ENCODE measurements at places on chromosomes 11 and 22.

GRCh38 chr22:21861264-21861848 lies 6.1 kb downstream of the MAPK1 start:
- DNase-seq = no peak

DNA sequence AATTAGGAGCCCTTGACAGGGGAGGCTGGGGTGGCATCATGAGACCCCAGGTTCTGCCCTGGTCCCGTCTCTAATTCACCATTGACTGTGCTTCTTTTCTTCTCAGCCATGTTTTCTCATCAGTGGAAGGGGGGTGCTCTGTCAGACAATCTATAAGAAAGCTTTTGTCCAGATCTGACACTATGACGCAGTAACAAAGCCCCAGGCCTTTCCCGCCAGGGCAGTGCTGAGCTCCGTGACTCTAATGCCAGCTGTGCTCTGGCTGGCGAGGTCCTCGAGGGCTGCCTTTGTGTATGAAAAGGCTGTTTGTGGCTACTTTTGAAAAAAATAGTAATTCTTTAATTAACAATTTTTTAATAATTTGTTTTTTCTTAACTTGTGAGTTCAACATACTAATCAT lies 3.2 kb downstream of the CD6 start:
- DNase-seq = no peak

DNA sequence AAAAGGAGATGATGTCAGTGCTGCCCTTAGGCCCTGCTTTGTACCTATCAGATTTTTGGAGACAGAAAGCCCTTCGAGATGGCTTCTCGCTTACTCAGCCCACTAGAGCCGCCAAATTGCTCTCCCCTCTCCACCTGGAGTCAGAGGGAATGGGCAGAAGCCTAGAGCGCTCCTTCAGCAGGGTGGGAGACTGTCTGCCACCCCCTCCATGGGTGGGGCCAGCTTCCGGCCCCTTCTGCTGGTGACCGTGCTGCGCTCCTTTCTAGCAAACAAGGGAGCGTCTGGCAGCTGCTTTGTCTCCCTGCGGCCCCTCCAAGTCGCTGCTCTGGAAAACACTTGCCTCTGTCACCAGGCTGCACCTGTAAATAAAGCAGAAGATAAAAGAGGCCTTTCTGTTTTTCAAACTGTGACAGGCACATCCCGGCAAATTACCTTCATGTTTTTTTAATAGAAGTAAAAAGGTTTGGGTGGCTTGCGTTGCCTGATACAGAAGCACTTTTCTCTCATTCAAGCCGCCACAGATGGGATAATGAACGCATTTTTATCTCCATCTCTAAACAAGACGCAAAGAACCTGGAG lies 145.7 kb upstream of the NECTIN1 start:
- DNase-seq = no peak

- no peak for DNase-seq
Observed at GRCh38 chr11:125939081-125939521, 6.7 kb upstream of the VSIG10L2 start.

GRCh38 chr11:130062026-130062425 lies 7.7 kb upstream of the APLP2 start:
- DNase-seq = no peak

GRCh38 chr11:45713573-45713972 lies 48.2 kb upstream of the CHST1 start:
- DNase-seq = no peak

DNA sequence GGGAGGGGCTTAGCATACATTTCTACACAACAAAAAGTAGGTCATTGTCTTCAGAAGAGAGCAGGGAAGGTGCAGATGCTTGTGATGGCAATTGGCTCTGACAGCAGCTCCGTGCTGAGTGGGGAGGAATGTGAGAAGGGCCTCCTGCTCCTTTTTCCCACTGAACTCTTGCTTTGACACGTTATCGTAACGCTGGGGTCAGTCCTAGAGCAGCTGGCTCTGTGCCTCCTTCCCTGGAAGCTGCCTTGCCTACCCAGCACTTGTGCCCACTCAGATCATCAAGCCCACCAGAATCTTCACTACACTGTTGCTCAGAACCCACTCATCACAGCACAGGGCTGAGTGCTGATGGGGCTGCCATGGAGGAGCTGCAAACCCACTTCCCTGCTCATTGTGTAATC lies 14.9 kb upstream of the NAV2 start:
- DNase-seq = no peak

DNA sequence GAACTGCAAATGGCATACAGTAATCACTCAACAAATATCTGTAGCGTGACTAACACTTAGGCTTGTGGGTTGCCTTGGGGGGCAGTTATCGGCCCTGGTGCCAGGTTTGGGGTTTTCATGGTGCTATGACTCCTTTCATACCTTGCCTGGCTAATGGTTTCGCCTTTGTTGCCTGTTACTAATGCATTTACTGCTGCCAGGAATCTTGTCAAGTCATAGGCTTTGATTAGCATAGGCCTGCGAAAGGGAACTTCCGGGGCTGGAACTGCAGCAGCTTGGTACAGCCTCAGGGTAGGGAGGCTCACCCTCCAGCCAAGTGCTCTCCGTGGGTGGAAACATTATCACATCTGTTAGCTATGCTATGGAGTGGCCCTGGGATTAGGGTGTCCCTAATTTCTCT lies 13.2 kb downstream of the SLC25A18 start:
- no peak for DNase-seq

DNA sequence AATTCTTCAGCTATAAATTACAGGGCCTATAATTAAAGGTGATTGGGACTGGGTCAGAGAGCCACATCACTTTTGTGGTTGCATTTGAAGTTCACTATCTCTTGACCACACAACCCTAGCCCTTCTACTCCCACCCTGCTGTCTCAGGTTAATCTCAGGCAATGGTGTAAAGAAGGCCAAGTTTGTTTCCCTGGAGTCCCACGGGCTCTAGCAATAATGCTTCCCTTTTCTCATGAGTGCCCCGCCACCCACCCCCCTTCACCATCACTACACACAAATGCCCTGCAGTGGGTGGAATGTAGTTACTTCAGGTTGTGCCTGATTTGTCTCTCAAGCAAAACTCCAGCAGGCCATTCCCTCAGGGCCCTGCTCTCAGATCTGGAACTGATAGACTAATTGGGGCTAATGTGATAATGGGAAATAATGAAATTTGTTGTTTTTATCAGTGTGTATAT lies 1.8 kb upstream of the EHF start:
- DNase-seq = no peak

DNA sequence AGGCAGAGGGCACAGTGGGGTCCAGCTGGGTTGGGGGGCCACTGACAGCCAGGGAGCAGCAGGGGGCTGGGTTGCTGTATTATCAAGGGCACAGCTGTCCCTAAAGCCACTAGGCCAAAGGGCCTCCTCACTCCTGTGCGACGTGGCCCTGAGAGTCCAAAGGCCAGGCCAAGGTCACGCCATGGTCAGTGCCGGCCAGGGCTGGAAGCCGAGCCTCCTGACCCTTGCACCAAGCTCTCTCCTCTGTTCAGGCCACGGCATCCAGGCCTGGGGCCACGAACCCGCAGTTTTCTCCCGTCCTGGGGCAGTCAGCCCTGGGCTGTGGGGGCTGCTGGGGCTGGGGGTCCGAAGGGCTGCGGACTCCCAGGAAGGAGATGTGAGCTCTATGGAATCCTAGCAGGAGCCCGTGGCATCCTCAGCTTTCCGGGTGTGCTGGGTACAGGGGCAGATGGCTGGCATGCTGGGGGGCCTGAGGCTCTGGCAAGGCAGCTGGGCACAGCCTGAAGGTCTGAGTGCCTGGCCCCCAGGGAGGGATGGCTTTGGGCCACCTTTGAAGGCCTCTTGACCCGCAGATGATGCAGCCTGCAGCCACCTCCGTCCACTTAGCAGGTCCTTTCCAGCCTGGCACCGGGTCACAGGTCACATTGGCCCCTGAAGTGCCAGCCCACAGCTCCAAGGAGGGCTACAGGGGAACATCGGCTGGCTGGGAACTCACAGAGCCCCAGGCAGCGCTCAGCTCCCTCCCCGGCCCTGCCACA lies 17.3 kb upstream of the PPARA start:
- no peak for DNase-seq

DNA sequence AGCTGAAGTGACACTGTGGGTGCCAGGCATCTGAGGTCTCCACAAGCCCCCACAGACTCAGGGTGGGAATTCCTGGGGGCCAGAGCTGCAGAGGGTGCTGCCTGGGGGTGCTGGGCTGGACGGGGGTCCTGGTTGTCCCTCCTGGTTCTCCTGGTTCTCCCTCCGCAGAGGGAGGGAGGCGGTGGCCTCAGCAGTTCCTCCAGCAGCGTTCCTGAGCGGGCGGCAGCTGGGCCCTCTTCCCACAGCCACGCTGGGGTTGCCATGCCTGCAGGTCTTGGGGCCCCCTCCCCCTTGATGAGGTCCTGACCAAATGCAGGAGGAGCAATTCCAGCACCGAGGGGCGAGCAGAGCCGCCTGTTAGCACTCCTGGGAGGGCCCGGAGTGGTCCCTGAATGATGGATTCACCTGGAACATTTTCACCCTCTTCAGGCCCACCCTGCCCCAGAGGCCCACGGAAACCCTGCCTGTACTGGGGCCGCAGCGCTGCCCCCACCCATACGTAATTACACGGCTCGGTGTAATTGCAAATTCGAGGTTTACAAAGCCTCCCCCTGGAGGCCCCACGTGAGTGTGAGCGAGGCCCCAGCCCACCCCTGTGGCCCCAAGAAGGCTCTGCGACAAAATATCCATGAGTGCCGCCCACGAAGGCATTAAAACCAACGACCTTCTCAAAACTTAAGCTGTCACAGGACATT lies 635 bp downstream of the C11orf21 start:
- DNase-seq = no peak

GRCh38 chr11:68386331-68386978 lies 74.1 kb downstream of the LRP5 start:
- DNase-seq = no peak

DNA sequence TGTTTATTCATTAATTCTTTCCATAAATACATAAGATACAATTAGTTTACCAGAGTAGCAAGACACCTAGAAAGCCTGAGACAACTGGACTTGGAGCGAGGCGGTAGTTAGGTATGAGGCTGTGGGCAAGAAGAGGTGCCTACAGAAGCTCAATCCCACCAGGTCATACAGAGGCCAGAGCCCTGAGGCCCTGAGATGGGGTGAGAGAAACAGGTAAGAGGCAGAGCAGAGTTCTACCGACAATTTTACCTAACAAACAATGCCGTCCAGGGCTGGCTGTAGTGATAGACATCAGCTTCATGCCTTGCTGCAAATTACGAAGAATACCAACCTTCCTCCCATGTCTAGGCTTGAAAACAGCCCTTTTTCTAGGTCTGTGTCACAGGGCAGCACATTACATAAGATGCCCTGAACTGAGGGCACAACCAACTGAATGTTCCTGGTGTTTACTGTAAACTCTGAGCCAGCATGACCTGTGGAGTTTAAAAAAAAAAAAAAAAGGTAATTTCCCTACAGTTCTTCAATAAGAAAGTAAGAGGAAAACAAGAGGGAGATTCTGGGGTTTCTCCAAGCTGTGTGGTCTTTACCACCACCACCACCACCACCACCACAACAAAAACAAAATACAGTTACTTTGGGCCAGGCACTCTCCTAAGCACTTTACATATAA lies 105.8 kb downstream of the GAB2 start:
- no peak for DNase-seq

DNA sequence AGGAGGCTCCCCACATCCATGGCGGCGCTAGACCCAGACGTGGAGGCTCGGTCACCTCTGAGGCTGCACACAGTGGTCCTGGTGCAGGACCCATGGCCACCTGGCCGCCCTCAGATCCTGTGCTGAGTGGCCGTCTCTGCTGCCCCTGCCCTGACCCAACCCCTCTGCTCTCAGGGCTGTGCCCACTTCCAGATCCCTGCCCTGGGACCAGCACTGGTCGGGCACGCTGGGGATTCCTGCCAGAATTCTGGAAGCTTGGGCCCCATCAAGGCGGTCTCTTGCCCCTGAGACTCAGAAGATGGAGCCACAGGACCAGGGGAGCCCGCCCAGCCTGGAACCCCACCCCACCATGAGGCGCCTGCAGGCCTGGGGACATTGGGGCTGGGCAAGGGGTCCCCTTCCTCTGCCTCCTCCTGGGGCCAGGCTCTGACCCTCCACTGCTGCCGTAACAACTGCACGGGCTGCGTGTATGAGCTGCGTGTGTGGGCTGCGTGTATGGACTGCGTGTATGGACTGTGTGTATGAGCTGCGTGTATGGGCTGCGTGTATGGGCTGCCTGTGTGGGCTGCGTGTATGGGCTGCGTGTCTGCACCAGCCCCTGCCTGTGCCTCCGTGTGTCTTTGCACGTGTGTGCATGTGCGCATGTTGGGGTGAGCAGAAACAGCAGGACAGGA lies 48.7 kb downstream of the IGLL1 start:
- DNase-seq = no peak

GRCh38 chr11:118184784-118185579 lies 8.5 kb upstream of the SCN2B start:
- DNase-seq = no peak

DNA sequence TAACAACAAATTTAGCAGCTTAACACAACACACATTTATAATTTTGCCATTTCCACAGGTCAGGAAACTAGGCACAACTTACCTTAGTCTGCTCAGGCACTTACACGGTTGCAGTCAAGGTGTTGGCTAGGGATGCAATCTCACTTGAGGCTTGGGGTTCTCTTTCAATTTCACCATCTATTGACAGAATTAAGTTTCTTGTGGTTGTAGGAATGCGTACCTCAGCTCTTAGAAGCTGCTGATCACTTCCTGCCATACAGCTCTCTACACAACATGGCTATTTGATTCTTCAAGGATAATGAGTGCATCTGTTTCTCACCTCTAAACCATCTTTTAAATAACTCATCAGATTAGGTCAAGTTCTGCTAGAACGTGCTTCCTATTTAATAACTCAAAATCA lies 968.1 kb downstream of the LRRC4C start:
- DNase-seq = peak; percentile 3

DNA sequence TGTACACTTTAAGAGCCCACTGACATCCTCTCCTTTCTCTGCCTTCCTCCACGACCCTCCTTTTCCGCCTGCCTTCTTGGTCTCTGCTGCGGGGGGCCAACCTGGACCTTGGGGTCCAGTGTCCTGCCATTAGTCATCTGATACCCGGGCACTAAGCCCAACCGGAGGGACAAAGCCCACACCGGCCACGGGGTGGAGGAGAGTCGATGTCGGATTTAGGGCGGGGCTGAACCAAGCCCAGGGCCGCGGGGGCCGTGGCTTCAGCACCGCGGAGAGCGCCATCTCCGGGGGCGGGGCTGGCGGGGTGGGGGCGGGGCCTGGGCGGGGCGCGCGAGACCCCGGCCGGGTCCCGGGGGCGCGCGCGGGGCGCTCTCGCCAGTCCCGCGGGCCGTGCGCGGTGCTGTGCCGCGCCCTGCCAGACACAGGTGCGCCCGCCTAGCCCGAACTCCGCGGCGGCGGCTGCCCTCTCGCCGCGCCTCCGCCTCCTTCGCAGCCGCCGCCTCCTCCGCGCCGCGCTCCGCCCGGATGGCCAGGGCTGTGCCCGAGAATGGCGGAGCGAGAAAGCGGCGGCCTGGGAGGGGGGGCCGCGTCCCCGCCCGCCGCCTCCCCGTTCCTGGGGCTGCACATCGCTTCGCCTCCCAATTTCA lies at the start of gene MAPK8IP1:
MAPK8IP1 (plus strand) TSS at position 378 of the 647 bp plus-strand sequence; CDS start at position 548, 170 bp downstream.
- DNase-seq = peak; percentile 73

- peak; percentile 63 for DNase-seq
Observed at GRCh38 chr22:46262449-46263215, 511 bp downstream of the PKDREJ start.

- no peak for DNase-seq
Observed at GRCh38 chr11:75059299-75059698, 37.4 kb downstream of the OR2AT4 start.

- no peak for DNase-seq
Observed at GRCh38 chr22:42697542-42698013, 23.1 kb downstream of the A4GALT start.

GRCh38 chr11:75504501-75504900 lies 21.2 kb downstream of the GDPD5 start:
- DNase-seq = no peak

Data from RPMI8226 (cell line).